Stimulated activated CD4-positive, alpha-beta T cell treated with anti-CD3 and anti-CD28 coated beads, TNF-alpha, amount 100 ng/mL, for 24 hours (primary cell): ENCODE measurements at places on chromosomes 5 and 9.

GRCh38 chr5:163874431-163874830 lies 369.0 kb downstream of the MAT2B start:
- no peak for DNase-seq

DNA sequence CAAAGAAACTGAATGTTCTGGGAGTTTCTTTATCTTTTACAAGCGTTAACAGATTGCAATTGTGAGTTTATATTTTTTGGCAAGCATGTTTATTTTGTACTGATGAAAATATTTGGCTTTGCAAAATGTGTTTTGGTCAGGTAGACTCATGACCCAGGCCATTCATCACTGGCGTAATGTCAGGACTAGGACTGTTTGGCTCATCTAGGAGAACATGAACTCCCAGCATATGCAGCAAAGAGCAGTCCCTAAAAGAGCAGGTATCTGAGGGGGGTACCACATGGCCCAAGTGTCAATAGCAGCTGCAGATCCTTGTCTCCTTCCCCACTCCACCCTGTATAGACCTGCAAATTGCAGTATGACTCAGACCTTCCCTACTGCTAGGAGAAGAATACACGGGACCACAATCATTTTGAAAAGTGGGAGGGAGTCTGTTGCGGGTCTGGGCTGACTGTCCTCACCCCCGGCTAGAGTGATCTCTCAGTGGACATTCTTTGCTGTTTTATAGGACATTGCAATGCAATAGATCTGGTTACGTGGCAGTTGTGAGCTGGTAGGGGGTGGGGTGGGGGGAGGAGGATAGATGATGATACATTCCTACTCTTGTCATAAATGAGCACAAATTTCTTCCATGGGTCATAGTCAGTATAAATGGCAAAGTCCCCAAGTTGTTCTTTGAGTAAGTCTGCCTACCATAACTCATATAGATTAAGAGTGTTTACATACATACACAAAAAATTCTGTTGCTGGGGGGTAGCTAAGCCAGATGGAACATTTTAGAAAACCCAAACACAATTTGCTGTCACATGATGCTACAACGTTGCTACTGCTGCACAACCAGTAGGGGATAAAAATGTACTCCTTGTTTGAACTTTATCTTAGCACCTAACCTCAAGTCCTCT lies 20.8 kb upstream of the SNCAIP start:
- DNase-seq: no peak

DNA sequence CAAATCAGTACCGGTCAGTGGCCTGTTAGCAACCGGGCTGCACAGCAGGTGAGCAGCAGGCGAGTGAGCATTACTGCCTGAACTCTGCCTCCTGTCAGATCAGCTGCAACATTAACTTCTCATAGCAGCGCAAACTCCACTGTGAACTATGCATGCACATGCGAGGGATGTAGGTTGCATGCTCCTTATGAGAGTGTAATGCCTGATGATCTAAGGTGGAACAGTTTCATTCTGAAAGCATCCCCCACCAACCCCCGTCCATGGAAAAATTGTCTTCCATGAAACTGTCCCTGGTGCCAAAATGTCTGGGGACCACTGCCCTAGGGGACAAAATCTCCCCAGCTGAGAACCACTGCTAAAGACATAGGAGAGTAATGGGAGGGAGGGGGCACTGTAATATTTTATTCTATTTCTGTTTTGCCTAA lies 51.1 kb downstream of the P4HA2 start:
- DNase-seq: no peak

- DNase-seq: no peak
Observed at GRCh38 chr5:172117977-172118701, 69.9 kb downstream of the STK10 start.

DNA sequence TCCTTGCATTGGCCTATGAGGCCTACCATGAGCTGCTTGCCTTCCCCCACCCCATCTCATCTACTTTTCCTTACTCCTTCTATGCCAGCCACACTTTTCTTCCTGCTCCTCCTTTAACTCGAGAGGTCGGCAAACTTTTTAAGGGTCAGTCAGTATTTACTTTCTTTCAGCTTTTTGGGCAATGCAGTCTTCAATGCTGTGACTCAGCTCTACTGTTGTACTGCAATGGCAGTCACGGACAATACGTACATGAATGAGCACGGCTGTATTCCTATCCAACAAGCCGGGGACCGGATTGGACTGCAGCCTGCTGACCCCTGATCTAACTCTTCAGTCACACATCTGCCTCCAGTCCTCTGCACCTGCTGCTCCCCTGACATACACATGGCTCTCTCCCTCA lies 602 bp upstream of the ACTL7A start:
- DNase-seq: no peak

- DNase-seq: no peak
Observed at GRCh38 chr9:95963659-95964058, 88.2 kb downstream of the ERCC6L2 start.

DNA sequence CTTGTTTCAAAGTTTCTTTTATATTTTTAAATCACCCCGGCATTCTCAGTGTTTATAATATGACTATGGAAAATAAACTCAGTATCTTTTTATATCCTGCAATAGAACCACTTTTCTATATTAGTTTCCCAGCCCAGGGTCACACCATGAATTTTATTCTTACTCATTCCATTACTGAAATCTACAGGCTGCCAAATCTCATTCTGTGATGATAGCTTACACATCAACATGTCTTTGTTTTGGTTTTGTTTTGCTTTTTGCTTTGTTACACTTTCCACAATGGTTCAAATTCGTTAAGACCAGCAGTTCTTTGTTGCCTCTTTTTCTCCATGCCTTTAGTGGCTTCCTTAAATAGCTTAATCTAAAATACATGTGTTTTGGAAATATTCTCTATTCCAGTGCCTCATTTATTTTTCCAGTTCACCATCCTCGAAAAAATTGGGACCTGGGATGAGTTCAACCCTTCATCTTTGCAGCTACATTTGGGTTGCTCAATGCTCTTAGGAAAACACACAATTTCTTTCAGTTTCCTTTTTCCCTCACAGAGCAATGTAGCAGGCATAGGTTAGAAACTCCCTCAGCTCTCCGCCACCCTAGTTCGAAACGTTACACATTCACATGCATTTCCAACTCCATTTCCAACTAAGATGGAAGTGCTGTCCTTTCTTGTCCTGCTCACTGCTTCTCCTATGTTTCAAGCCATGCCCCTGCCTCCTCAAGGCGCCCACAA lies 1146.3 kb downstream of the MAT2B start:
- DNase-seq: no peak

GRCh38 chr9:133285252-133285775 lies 10.3 kb upstream of the ABO start:
- no peak for DNase-seq

DNA sequence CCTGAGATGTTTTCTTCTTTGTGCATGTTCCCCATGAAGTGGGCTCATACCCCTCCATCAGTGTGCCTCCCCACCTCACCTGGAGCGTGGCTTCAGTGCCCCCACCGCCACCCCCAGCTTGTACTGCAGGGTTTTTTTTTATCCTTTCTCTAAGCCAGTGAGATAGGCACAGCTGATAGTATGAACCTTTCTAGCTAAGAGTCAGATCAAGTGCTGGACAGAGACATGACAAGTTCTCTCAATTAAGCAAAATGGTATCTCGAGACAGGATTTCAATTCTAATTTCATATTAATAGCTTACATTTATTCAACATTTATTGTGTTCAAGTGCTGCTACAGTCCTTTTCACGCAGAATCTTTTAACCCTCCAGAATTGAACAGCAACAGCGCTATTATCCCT lies 55.7 kb downstream of the NDFIP1 start:
- DNase-seq: no peak

- no peak for DNase-seq
Observed at GRCh38 chr5:164204338-164204946, 699.0 kb downstream of the MAT2B start.

DNA sequence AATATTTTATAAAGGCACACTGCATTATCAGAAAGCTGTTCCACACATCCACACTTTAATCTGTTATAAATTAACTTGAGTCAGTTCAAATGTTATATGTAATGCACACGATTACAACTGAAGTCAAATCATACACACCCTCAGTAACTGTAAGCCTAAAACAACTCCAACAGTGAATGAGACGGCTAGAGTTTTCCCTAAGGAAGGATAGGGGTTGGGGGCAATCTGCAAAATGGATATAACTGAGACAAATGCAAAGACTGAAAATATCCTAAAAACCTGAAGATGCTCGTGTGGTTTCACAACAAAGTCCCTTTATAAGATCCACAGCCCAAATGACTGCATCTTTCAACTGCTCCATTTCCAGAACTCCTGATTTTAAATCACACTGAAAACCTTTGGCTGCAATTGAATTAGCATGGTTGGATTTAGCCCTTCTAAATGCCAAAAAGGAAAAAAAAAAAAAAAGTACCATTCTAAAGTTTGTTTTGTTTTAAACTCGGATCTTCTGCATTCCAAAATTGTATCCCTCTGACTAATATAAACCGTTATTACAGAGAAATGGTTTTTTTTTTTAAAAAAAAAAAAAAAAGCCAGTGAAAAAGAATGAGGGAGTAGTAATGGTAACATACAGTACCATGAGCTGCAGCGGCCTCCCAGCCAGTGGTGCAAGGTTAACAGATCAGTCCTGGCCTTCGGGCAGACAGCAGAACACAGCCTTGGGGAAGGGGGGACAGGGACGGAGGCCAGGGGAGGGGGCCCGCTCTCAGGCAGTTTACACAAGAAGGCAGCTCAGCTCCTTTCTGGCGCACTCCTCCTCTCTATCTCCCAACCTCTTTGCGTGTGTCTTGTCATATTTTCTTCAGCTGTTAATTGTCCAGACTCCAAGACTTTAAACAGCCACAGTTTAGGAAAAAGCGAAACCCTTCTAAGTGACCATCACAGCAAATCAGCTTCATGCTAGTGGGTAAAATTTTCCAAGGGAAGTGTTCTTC lies 166.1 kb downstream of the BNC2 start:
- no peak for DNase-seq

GRCh38 chr9:12271421-12271891 lies 421.7 kb upstream of the TYRP1 start:
- DNase-seq: no peak

DNA sequence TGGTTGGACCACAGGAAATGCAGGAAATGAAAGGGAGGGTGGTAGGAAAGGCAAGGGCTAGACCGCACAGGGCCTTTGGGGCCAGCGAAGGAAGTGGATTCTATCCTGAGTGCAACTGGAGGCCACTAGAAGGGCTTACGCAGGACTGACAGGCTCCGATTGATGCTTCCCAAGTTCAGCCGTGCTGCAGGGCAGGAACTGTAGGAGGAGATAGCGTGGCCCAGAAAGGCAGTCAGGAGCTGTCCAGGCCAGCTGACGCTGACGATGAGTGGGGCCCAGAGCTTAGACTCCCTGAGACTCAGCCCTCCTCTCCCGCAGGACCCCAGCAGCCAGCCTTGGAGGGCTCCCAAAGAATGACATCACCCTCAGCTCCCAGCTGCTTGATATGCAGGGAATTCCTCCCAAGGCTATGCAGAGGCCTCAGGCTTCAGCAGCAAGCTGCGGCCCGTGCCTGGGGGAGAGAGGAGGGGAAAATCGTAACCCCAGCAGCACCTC lies 48.8 kb downstream of the KCNIP1 start:
- DNase-seq: no peak

GRCh38 chr9:22169727-22170503 lies 160.8 kb upstream of the CDKN2B start:
- no peak for DNase-seq

DNA sequence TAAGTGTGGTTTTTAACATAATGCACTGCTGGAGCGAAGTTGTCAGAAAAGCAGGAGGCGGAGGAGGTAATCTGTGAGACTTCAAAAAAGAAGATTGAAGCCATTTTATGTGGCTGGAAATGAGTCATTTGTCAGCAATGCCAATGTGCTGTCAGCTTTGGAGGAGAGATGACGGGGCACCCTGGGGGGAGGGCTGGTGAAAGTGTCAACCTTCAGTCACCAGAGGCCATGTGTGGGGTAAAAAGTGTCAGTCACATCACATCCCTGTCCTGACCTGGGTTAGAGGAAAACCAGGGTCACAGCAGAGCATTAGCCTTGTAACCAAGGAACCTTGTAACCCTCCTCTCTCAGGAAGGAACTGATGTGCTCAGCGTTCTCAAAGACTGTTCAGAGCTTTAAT lies 59.1 kb downstream of the TLR4 start:
- no peak for DNase-seq

DNA sequence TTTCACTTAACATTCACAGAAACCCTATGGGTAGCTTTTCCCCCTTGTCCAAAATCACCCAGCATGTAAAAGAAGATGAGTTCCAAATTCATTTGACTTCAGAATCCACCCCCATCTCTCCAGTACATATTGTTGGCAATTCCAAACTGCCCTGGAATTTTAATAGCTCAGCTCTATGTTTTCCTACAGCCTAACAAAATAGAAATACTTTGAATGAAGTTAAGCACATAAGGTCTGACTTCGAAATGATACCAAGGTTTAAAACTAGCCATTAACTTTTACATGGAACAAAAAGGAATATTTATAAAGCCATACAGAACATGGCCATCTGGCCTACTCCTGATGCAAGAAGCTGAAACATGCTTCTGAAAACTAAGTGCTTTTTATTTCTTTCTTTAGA lies 634.3 kb downstream of the PDE4D start:
- no peak for DNase-seq

- DNase-seq: no peak
Observed at GRCh38 chr5:115069087-115069968, 100.4 kb downstream of the TRIM36 start.

- no peak for DNase-seq
Observed at GRCh38 chr9:76818271-76818670, 54.0 kb downstream of the PCA3 start.

GRCh38 chr9:96619124-96619465 lies 548 bp downstream of the CDC14B start:
- DNase-seq: no peak

DNA sequence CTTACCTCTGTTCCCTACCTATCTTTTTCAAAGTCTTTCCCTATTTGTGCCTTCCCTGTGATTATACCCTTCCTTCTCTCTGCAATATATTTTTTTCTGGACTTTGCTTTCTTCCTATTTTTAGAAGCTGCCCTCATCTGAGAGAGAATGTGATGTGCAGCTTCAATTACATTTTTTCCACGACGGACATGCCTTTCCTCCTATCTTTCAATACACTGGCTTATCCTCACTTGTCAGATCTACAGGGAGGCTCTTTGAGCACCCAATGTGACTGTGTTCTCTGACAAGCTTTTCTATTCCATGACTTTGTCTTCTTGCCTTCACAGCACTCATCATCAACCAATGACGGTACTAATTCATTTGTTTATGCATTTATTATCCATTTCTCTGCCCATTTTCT lies 227.9 kb upstream of the CLINT1 start:
- no peak for DNase-seq

- DNase-seq: no peak
Observed at GRCh38 chr5:6728011-6728794, 15.0 kb downstream of the TENT4A start.

GRCh38 chr5:52807723-52808122 lies 20.0 kb downstream of the ITGA1 start:
- no peak for DNase-seq

DNA sequence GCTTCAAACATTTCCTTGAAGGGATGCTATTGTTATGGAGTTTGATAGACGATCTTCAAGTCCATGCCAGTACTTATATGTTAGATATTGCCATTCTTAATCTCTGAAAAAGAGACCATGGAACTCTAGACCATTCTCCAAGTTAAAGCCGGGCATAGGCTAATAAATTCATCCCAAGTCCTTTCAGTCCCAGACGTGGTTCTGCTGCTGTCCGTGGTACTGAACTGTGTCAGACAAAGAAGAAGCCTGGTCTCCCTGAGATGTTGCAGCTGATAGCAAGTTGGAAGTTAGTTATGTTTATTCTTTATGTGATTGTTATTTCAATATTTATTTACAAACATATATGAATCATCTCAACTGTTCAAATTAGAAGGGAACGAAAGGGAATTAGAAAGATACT lies 158.7 kb downstream of the NMUR2 start:
- no peak for DNase-seq
